ENCODE measurements at places on chromosomes 4 and X.

DNA sequence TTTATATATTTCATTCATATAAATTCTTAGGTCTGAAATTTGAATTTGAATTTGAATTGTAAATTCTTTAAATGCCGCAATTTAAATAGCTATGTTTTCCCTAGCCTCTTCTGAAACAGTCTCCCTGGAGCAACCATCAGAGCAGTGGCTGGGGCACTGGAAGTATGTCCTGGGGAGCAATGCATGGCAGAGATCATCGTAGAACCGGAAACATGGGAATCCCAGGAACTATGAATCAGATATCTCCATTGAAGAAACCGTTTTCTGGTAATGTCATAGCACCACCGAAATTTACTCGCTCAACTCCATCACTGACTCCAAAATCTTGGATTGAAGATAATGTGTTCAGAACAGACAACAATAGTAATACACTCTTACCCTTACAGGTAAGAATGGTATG, 4.9 kb downstream of the CPEB2 start:
- no peak for DNase-seq

DNA sequence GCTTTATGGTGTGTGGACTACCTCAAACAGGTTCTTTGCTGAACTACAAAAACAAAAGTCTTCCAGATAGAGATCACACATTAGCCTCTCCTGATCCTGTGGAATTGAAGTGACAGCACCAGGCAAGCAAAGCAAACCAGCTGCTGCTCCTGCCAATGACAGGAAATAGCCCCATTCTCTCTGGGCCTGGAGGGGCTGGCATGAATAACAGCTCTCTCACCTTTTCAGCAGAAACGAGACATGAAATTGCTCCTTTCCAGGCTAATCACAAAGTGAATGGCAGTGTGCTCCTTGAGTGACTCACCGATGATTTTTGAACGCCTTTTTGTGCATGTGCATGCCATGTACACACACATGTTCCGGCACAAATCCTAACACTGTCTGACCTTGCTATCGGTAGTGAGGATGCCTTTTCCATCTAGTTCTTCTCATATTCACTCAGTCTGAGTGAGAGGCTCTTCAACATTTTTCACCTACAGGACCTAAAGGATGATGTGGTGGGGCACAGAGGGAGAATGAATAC, 24.4 kb downstream of the MFAP3L start:
- DNase-seq = no peak

GRCh38 chrX:11952176-11952720, 186.0 kb upstream of the FRMPD4 start:
- DNase-seq = no peak

DNA sequence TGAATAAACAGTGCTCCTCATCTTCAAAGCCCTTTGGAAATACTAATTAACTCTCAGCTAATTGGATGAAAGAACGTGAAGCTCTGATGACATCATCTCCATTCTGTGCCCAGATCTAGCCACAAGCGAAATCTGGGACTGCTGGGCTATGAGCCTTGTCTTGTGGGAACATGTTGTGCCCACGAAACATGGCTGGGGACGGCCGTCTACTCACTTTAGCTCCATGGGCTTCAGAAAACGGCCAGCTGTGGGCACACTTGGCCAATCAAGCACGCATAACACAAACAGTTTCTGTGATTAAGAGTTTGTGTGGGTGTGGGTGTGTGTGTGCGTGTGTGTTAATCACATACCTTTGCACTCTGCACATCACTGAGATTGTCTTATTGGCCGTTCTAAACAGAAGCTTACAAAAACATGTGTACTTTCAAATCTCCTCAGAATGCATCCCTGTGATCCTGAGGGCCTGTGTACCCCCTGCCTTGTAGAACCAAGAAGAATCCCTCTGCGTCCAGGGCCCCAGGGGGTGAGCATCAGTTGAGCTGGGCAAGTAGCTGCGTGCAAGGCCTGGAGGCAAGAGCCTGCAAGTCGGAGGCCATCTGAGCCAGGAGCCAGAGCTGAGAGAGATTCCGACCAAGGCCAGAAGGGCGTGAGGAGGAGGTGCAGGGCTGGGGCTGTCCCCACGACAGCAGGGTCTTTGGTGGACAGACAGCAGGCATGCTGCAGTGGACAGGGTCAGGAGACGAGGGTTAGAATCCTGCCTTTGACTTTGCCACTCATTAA, 18.7 kb upstream of the ZNF185 start:
- DNase-seq = no peak

DNA sequence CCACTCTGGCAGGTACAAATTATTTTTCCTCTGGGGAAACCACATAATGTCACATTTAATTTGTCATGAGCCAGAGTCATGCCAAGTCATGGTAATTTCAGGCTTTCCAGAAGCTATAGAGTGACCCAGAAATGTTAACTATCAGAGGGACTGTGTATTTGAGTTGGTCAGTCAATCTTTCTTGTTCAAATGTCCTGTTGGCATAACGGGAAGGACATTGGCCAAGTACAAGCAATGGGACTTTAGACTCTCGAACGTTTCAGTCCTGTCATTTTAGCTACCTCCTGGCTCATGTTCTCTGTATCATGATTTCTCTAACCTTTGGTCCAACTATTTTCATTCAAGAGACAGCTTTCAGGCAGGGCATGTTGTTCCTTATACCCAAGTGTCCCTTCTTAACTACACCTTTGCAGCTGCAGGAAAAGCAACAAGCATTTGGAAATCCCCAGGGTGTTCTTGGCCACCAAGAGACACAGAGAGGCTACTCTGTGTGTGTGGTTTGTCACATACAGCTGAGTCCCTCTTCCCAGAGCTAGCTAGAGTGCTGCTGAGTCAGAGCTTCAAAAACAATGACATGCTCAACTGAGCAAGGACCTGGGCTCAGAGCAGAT, 142.6 kb downstream of the EGF start:
- no peak for DNase-seq

GRCh38 chr4:83114576-83114975, at the start of gene PLAC8:
Gene PLAC8 (minus strand): TSS chr4:83114729. CDS start chr4:83107921, 6,808 bp downstream.
- DNase-seq = no peak

DNA sequence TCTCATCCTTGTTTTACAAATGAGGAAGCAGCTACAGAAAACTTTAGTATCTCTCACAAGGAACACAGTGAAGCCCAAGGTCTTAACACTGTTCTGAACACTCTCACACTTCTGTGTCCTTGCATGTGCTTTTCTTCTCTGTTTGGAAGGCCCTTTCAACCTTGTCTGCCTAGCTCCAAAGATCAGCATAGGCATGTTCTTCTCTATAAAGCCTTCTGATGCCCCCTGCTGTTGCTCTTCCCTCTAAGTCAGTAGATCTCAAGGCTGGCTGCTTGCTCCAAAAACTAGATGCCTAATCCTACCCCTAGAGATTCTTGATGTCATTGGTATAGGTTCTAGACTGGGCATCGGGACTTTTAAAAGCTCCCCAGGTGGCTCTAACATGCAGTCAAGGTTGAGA, 5.9 kb downstream of the APOO start:
- no peak for DNase-seq

GRCh38 chr4:185589067-185589836, 53.9 kb upstream of the PDLIM3 start:
- DNase-seq = no peak

- no peak for DNase-seq
These were observed 103.3 kb downstream of the DHRSX start for GRCh38 chrX:2397229-2398063.

- DNase-seq = no peak
These were observed 2.6 kb downstream of the MCUB start for GRCh38 chr4:109562457-109563239.

DNA sequence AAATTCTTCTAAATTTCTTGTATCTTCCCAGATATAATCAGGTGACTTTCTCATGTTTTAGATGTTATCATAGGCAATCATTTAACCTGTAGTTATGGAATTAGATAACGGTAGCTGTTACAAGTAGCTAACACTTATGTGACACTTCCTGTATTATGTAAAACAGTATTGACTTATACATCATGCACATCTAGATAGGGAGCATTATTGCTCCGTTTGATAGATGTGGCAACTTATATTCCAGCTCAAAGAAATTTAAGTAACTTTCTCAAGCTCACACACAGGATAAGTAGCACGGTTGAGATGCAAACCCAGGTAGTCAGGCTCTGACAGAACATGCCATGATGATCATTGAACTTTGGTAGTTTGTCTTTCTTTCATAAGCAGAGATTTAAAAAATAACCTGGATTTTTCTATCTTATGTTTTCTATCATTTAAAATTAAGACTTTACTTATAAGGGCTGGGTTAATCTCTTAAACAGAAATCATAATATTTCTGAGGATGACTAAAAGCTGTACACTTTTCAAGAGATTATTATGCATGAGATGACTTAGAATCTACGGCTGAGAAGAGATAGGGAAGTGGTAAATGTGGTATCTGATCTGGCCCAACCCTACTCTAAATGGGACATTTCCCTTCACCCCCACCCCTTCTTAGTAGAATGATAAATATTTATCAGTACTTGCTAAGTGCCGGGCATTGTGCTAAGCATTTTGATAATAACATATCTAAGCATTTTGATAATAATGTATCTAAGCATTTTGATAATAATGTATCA, 69.1 kb upstream of the HPGD start:
- no peak for DNase-seq

- no peak for DNase-seq
These were observed 37.9 kb downstream of the FAT1 start for GRCh38 chr4:186685767-186686183.

GRCh38 chr4:112140536-112140935, 4.7 kb upstream of the FAM241A start:
- no peak for DNase-seq

GRCh38 chrX:33336783-33337182, 125.4 kb upstream of the DMD start:
- DNase-seq = no peak

- no peak for DNase-seq
These were observed 97.8 kb downstream of the DOCK11 start for GRCh38 chrX:118593407-118593806.

GRCh38 chrX:154822029-154822428, 12.4 kb downstream of the SMIM9 start:
- DNase-seq = no peak

GRCh38 chr4:87005369-87005689, 70.5 kb downstream of the AFF1 start:
- no peak for DNase-seq

- no peak for DNase-seq
These were observed 9.9 kb downstream of the PRMT9 start for GRCh38 chr4:147674073-147674472.

GRCh38 chrX:106889468-106889867, 13.7 kb downstream of the RIPPLY1 start:
- no peak for DNase-seq

- no peak for DNase-seq
These were observed 87.8 kb downstream of the NCAPG start for GRCh38 chr4:17898553-17899055.

DNA sequence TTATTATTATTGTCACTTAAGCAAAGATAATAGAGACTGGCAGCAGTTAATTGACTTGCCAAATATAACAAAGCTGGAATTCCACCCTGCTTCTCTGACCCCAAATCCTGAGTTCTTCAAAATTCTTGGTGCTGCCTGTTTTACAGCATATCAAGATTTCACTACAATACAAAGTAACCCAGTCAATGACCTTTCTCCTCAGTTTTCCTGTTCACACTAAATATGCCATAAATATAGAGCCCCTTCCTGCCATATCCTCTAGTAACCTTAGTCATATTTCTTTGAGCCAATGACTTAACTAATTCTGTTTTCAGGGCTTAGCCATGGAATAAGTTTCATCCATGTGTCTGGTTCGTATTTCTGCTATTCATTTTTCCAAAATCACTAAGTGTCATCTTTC, 315.3 kb upstream of the HS3ST1 start:
- DNase-seq = no peak

- DNase-seq = no peak
These were observed 184.0 kb downstream of the PCDH7 start for GRCh38 chr4:30904215-30904555.

DNA sequence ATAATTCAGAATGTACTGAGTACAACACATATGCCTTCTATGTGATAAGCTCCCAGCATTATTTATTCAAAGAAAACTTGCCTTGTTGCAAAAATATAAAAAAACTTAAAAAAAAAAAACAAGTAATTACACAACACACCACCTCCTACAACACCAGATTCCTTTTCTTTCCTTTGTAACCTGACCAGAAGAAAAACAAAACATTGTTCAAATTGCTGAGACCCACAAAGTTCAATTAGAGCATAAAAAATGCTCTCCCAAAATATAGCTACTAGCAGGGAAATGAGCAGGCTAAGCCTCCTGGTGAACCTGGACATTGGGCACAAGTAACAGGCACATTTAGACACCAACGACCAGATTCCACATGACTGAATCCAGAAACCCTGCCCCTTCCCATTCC, 38.3 kb downstream of the MECP2 start:
- no peak for DNase-seq

GRCh38 chr4:24476282-24476681, 108.1 kb downstream of the DHX15 start:
- DNase-seq = no peak

GRCh38 chrX:84187533-84188319, at the start of gene RPS6KA6:
Gene RPS6KA6 (minus strand): TSS chrX:84188199. CDS start chrX:84187899, 300 bp downstream.
- DNase-seq = no peak

- DNase-seq = no peak
These were observed 232.1 kb downstream of the DCLK2 start for GRCh38 chr4:150310159-150310895.

DNA sequence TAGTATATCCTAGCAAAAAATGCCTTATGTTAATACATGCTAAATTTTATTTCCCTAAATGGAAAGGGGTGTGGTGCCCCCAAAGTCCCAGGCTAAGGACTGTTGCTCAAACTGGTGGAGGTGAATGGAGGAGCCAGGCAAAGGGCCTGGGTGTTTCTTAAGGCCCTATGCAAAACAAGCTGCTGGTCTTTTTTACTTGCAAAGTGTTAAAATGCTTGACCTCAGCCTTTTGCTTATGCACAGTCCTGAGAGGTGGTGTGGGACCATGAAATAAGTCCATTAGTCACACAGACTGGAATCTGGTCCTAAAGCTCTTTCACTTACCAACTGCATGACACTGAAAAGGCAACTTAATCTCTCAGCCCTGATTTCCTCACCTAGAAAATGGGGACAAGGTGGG, 223.5 kb upstream of the MBNL3 start:
- no peak for DNase-seq

GRCh38 chrX:69014200-69014599, 151.1 kb downstream of the PJA1 start:
- DNase-seq = no peak

DNA sequence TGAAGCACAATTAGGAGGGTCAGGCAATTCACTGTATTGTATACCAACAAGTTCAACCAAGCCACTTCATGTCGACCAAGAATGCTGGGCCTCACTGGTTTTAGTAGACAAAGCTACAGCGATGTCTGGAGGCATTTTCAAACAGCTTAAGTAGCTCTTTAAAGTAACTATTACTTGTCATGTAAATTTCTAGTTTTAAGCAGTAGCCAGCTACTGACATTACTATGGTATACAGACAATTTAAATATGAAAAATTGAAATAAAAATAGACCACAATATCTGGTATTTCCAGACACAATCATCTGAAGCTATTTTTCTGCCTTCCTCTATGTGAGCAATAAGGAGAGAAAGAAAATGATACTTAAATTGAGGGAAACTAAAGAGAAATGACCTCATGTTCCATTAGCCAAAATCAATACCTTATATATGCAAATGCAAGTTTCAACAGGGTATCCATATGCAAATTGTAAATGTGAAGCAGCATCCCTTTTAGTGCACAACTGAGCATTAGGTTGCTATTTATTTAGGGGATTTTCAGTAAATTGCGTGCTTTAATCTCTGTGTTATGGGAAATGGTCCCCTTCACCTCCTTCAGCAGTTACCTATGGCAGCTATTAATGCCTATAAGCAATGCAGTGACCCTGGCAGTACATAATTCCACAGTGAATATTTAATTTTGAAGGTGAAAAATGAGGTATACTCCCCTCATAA, 119.5 kb downstream of the GPC3 start:
- no peak for DNase-seq
